ENCODE measurements at places on chromosomes 16 and 17.

- no peak for DNase-seq
Observed at GRCh38 chr16:84024854-84025253, 17.7 kb downstream of the SLC38A8 start.

DNA sequence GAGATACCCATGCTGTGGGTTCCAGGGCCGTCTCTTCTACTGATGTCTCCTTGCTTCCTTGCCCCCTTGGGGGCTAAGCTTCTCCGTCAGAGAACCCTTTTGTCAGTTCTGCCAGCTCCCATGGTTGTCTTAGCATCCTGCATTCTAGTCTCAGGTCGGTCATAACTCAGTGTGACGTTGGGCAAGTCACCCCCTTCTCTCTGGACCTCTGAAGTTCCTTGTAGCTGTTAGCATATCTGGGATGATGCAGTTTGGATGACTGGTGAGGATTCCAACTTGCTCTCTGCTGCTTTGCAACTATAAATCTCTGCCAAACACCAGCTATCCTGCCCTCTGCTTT lies 8.9 kb upstream of the MYL4 start:
- no peak for DNase-seq

GRCh38 chr16:74111456-74111982 lies 185.1 kb upstream of the PSMD7 start:
- no peak for DNase-seq

DNA sequence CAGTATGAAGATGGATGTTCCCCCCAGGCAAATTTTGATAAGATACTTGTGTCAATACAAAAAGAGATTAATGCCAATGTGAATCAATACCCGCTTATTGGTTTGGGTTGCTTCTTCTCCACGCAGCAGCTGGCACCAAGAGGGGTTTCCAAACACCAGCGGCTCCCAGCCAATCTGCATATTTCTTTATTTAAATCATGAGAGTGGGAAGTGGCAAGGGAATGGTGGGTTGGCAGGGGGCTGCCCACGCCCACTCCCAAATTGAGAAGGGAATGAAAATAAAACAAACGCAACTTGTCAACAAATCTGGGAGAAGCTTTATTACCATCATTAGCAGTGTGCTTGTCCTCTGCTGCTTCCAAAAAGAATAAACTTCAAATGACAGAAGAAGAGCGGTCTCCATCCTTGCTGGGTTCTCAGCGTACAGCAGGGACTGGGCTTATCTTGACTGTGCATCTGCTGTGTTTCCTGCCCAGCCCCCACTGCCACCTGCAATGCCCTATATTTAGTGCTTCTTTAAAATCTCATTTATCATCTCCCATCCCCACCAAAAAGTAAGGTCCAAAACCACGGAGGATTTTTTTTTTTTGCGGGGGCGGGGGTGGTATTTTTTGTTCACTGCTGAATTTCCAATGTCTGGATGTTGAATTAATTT lies 34.9 kb upstream of the C16orf78 start:
- DNase-seq, result no peak

DNA sequence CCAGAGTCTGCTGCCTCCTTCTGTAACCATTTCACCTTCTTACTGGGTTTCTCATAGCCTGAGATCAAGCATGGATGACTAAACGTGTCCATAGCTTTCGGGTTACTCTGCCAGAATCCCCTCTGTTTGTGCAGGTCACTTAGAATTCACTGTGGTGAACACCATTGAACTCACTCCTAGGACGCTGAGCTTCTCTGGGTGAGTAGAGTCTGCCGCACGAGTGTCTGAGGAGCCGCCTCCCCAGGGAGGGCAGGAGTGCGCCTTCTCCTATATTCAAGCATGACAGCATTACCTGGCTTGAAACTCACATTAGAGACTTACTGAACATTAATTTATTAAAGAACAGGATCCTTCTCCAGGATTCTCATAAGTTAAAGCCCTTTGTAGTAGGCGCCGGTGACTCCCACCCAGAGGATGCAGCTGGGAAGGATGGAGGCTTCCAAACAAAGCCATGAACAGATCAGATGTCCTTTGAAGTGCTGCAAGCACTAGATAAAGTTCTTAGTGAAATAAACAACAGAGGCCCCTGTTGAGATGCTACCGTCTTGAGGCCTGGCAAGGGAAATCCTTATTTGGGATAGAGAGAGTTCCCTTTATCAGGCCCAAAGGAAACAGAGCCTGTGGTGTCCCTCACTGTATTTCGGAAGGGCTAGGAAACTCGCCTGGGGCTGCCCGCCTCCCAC lies 144.6 kb upstream of the PLCG2 start:
- peak; percentile 44 for DNase-seq

- no peak for DNase-seq
Observed at GRCh38 chr17:5581655-5582054, 2.7 kb downstream of the NLRP1 start.

DNA sequence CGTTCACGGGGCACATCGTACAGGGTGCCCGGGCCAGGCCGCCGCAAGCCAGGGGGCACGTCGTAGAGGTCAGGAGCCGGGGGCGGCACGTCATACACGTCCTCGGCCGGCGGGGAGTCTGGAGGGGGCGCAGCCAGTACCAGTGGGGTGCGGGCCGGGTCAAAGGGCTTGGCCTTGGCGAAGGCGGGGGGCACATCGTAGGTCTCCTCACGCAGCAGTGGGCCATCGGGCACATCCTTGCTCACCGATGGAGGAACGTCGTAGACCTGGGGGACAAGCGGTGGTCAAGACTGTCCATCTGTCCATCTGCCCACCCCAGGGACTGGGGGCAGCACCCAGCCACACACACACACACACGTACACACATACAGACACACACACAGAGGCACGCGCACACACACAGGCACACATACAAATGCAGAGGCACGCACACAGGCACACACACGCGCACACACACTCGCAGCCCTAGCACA lies 15.7 kb downstream of the BCAR1 start:
- no peak for DNase-seq

All from NCI-H526 treated with DMSO at 0.1 percent for 48 hours (cell line).